ENCODE measurements at places on chromosomes 5 and 9.

DNA sequence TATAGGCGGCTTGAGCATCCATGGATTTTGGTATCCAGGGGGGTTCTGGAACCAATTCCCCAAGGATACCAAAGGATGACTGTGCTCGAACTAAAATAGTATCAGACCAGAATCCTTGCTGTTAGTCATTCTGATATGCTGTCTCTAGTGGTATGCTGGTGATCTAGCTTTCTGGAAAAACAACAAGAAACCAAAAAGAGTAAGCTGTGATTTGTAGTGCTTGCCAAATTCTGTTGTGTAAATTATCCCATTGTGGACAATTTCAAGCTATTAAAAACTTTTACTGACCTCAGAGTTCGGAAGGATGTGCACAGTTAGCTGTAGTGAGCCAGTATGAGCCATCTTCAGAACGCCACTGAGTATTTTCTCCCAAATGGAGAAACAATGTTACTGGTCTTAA lies 99.0 kb upstream of the FBN2 start:
- no peak for DNase-seq

GRCh38 chr5:23411200-23411599 lies 96.2 kb upstream of the PRDM9 start:
- no peak for DNase-seq

DNA sequence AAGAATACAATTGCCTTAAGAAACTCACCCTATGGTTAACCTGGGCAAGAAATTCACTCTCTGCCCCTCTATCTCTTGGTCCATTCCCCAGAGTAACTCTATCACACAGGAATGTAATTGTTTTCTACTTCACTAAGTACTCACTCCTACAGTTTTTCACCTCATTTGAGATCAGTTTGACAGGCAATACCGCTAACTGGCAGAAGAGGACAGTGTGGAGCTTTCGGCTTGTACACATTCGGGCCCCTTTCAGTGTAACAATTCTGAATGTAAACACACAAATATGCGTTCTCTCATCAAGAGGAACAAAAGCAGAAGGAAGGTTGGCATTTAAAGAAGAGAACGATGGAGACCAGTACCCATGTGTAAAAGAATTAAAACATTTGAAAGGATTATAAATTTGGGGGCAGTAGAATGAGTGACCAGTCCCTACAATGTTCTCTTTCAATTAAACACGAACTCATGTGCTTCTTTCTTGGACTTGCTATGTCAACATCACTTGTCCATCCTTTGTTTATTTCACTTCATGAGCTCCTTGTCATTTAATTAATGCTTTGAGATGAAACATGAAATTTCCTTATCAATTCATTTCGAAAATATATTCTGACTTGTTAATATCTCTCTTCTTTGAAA lies 188.5 kb upstream of the GRAMD2B start:
- DNase-seq, result no peak

GRCh38 chr5:116265471-116265870 lies 180.6 kb downstream of the COMMD10 start:
- no peak for DNase-seq

- DNase-seq, result no peak
Observed at GRCh38 chr5:176447591-176447977, 601 bp upstream of the FAF2 start.

- DNase-seq, result no peak
Observed at GRCh38 chr9:126788634-126789349, 16.0 kb upstream of the ZBTB43 start.

DNA sequence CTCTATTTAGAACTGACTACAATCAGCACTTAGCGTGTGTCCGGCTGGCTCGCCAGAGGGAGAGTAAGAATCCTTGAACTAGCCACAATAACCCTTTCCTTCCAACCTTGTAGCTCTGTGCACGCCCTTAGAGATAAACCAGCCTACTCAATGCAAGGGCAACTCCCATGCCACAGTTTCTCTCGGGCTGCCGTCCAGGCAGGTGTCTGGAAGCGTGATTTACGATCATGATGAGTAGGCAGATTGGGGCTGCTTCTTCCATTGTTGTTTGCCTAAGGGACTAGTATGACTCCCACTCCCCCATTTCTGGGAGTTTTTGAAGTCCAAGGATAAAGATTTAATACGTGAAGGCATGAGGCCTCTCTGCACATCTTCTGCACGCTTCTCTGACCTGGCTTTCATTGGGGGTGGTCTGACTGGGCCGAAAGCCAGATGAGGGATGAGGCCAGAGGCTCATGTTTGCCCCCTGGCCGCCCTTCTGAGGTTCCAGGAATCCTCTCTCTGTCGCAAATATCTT lies 134.0 kb upstream of the MYO10 start:
- no peak for DNase-seq

- DNase-seq, result no peak
Observed at GRCh38 chr5:174383210-174384167, 338.0 kb downstream of the NSG2 start.

GRCh38 chr5:27598576-27598975 lies 560.2 kb upstream of the CDH9 start:
- DNase-seq, result no peak

- no peak for DNase-seq
Observed at GRCh38 chr9:86942281-86943200, 4.8 kb downstream of the GAS1 start.

DNA sequence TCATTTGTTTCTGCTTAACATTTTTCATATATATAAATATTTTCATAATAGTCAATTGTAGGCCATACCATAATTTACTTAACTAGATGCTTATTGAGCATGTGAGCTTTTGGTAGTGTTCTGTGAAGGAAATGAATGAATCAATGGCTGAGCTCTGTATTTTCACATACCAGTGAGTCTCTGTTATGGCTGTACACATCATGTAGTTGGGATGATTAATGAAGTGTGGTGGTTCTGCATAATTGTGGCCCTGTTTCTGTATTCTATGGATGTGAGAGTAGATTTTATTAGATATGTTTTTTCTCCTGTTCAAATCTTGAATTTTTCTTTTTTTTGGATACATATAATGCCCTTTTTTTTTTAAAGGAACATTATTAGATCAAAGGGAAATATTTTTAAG lies 56.2 kb downstream of the CTNNA1 start:
- no peak for DNase-seq

DNA sequence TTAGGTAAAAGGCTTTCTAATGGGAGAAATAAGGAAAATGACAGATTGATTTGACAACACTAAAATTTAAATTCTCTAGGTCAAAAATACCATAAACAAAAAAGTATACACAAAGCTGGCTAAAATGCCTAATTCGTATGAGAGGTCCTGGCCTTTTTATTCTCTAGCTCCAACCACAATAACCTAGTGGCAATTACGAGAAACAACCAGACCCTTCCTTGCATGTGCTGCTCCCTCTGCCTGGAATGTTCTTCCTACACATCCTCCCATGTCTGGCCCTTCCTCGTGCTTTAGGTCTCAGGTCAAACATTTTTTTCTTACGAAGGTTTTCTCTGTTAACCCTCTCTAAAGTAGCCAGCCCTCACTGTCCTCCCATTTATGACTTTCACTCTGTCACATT lies 176.4 kb upstream of the PLPPR1 start:
- DNase-seq, result no peak

DNA sequence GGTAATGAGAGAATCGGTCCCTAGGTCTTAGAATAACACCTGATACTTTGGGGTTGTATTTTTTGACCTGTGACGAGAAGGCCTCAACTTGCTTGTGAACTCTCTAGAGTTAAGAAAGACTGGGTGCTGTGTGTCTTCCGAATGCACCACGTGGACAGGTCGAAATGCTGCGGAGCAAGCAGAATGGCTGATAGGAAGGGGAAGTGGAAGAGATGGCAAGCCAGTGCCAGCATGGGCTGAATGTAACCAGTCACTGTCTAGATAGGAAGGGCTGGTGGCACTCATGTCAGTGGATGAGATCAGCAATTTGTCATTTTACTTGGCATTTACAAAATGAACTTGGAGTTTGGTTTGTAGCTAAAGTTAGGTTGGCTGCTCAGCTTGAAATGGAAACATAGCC lies 5.6 kb downstream of the OTULINL start:
- DNase-seq, result no peak

GRCh38 chr9:93223260-93224180 lies 39.6 kb downstream of the WNK2 start:
- DNase-seq, result no peak

DNA sequence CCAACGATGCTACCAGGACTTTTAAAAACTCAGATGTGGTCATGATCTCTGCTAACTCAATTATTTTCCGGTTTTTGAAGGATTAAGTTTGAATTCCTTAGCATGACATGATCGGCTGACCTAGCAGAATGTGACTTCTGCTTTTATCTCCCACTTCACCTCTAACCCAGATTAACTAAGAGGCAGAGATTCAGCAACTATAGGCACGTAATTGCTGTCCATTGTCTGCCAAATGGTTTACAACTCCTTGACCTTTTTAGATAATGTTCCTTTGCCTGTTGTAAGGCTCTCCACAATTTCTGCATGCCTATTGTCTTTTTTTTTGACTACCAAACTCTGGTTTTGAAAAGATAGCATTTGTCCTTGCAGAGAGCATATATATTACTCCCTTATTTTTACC lies 268.2 kb downstream of the BRINP1 start:
- DNase-seq, result no peak

- no peak for DNase-seq
Observed at GRCh38 chr9:131773911-131774379, 34.1 kb upstream of the RAPGEF1 start.

GRCh38 chr9:107488375-107489143 lies 1.0 kb downstream of the KLF4 start:
- no peak for DNase-seq

DNA sequence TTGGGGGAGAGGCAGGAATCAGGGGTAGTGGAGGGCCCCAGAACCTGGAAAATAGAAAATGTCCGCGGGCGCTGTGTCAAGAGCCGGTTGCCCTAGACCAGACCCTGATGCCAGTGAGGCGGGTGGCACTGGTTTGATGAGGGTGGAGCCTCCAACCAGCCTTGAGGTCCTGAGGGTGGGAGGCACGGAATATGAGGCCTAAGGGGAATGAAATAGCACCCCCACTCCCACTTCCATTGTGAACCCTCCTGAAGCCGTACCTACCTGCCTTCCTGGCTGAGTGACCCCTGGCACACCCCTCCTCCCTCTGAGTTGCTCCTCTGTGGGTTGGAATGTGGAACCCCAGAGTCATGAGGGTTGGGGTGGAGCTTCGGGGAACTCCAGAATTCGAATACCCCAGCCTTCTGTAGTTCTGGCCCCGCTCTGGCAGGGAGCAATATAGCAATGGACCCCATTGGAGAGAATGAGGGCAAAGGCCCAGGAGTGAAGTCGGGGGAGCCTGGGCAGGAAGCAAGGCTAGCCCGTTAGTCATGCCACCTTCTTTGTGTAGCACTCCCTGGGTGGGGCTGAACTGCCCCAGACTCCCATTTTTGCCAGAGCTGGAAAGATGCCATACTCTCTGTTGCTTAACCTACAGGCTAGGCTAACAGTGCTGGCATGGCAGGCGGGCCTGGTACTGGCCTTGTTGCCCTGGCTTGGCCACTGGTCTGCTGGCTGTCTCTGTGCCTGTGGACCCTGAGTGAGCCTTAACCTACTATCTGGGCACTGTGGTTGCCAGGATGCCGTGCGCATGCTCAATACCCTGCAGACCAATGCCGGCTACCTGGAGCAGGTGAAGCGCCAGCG lies 1.0 kb downstream of the FPGS start:
- DNase-seq, result no peak
